EH (cell line): ENCODE measurements at places on chromosomes 11 and 22.

GRCh38 chr11:20934516-20934915 is 265.1 kb downstream of the NELL1 start:
- no peak for DNase-seq

DNA sequence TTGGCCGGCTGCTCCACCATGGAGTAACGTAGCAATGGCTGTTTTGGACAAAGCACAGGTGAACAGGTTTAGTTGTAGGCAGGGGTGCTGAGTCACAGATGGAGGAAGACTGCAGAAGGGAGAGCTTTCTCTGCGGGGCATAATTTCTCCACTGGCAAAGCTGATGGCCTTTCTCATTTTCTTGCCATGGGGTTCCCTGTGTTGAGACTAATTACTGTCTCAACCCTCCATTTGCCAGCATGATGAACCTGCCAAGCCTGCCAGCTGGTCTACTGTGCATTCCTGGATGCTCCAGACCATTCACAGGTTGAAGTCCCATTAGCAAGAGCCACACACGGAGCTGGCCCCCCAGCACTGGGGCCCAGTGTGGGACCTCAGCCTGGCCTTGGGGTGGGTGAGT is 202.4 kb downstream of the BARX2 start:
- no peak for DNase-seq

DNA sequence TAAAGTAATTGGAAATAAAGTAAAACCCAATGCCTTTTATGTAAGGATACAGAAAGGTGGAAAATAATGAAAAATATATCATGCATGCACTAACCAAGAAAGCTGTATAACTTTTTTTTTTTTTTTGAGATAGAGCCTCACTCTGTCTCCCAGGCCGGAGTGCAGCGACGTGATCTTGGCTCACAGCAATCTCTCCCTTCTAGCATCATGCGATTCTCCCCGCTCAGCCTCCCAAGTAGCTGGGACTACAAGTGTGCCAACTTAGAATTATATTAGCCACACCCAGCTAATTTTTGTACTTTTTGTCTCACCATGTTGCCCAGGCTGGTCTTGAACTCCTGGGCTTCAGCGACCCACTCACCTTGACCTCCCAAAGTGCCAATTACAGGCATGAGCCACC is 4.5 kb downstream of the GGT5 start:
- DNase-seq: no peak

GRCh38 chr11:83249972-83250593 is 36.1 kb downstream of the CCDC90B start:
- DNase-seq: peak; percentile 59

DNA sequence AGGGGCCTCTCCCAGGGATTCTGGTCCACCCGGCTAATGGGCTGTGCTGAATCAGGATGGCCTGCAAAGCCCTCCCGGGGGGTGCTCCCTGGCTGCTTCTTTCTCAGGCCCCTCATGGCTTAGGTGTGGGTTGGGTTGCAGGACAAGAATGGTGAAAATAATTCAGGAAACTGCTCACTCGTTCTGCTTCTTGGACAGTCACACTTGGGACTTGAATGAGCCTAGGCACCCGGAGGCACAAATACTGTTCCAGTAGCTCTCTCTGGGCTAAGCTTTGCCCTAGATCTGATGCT is 83.2 kb downstream of the TRIM29 start:
- DNase-seq: no peak

- DNase-seq: no peak
Observed at GRCh38 chr11:130457623-130458409, 9.4 kb downstream of the ADAMTS15 start.

- DNase-seq: peak; percentile 87
Observed at GRCh38 chr11:2312232-2313042, 10.6 kb downstream of the TSPAN32 start.

DNA sequence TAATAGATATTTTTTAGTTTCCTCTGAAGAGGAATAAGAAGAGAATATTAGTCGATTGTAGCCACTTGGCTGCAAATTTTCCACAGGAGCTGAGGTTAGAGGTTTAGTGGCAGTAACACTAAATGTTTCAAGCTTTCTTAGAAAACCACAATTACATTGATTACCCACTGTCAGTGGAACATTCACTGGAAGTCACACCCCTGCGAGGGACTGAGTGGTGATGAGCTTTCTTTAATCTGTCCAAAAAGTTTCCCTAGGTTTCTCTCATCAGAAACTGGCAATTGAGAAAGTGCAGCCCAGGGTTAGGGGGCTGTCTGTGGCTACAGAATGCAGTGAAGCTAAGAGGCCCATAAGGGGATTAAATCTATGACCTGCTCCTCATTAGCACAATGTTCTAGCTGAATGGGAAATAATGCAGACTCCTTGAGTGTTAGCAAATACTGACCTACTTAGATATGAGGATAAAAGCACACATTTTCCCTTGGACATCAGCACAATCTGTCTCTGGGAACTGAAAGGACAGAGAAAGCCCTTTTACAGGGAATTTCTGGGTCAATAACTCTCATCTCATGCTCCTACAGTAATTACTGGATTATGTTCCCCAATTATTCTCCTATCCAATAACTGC is 189.5 kb downstream of the FAM76B start:
- no peak for DNase-seq

DNA sequence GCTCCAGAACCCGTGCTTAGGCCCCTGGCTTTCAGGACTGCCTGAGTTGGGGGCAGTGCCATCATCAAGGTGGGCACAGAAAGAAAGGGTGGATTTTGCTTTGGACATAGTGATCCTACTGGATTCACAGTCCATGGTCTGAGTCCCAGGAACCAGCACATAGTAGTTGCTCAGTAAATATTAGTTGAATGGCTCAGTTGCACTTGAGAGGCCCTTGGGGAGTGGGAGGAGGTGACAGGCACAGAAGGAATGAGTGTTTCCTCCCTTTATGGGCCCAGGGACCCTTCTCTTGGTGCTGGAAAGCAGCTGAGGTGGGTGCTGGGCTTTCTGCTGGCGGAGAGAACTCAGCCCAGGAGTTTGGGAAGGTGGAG is 16.6 kb downstream of the ARHGEF17 start:
- DNase-seq: no peak

GRCh38 chr11:94656968-94657367 is 89.8 kb downstream of the PIWIL4 start:
- DNase-seq: peak; percentile 46

- DNase-seq: no peak
Observed at GRCh38 chr11:69380451-69380901, 86.5 kb downstream of the MYEOV start.

- no peak for DNase-seq
Observed at GRCh38 chr22:36257308-36257707, 4.4 kb downstream of the APOL1 start.

DNA sequence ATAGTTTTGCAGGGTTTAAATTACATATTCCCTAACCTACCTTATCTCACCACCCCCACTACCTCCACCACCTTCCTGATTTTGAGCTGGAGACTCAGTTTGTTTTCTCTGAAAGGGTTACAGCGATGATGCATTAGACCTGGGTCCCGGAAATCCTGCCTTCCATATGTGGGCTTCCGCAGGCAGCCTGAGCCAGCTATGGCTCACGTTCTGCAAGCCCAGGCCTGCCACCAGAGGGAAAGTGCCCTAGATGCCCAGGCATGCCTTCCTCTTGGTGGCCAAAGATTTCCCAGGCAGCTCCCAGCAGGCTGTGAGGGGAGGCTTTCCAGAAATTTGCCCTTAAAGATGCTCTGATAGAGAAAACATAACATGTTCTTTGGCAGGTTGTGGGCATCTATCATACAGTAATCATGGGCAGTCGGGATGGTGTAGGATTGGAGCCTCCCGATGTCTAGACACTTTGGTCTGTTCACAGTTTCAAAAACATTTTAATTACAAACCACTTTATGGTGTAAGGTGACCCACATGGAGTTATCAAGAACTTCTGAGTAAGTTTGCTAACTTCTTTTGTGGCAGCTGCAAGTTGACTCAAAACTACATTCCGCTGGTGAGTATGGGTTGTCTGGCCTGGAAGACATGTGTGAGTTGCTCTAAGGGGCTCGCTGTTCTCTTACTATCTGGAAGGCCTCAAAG is 79.3 kb downstream of the MICAL2 start:
- DNase-seq: no peak

DNA sequence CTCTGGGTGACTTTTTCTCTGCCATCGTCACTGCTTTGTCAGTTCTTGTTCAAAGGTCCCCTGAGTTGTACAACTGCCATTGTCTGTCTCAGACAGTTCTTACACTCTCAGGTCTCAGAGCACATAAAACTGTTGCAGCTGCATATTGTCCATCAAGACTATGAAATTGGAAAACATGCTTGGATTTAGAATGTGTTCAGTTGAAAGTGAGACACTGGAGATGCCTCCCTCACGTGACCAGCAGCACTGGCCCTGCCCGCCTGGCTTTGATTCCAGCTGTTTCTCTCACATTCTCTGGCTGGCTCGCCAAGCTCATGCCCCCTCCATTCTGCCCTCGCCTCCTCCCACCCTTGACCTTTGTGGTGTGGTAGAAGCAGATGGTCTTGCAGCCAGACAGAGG is 244.2 kb downstream of the NTM start:
- DNase-seq: no peak

GRCh38 chr11:122220321-122220720 is 104.3 kb upstream of the BLID start:
- DNase-seq: no peak
